GM04504 (cell line): ENCODE measurements at places on chromosomes 6 and 20.

DNA sequence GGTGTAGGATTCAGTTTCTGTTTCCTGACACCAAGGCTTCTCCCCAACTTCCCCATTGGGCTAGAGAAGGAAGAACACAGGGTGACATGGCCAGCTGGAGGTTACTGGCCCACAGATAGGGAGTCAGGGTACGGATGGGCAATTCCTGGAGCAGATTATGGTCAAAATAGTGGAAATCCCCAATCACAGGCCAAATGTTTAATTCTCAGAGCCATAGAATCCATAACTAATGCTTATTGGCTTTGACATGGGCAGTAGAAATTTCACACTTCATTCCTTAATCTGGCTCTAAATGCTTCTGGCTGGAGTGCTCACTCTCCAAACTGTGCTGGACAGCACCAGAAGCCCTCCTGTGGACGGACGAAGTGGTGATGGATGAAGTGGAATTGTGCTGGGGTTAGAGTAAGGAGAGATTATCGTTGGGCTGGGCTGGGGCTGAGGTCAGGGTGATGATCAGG is 887 bp downstream of the SIGLEC1 start:
- no peak for DNase-seq

GRCh38 chr6:33549896-33550295 is 30.2 kb downstream of the BAK1 start:
- DNase-seq = no peak

GRCh38 chr6:16104624-16105433 is 24.1 kb upstream of the MYLIP start:
- DNase-seq = no peak

GRCh38 chr6:134240665-134241431 is 77.1 kb downstream of the SGK1 start:
- no peak for DNase-seq
